ENCODE measurements at places on chromosomes 2 and 18. TPM values are rescaled to one million over a fixed set of nuclear protein-coding genes. Genes with fewer than 3 reads are reported as not detected.

MALL gene
- polyA plus RNA-seq, result 7.4 TPM

- peak; percentile 36 for DNase-seq
Measured at GRCh38 chr2:3637692-3638455, 20.1 kb upstream of the ALLC start.

GRCh38 chr2:205721057-205721449 is 38.8 kb downstream of the NRP2 start:
- no peak for DNase-seq

CHPF gene
- 115 TPM for polyA plus RNA-seq

GRCh38 chr2:219446101-219446504 is 11.5 kb downstream of the SPEG start:
- DNase-seq, result peak; percentile 72

GRCh38 chr2:11602563-11603204 is 67.3 kb downstream of the NTSR2 start:
- DNase-seq, result no peak

DNA sequence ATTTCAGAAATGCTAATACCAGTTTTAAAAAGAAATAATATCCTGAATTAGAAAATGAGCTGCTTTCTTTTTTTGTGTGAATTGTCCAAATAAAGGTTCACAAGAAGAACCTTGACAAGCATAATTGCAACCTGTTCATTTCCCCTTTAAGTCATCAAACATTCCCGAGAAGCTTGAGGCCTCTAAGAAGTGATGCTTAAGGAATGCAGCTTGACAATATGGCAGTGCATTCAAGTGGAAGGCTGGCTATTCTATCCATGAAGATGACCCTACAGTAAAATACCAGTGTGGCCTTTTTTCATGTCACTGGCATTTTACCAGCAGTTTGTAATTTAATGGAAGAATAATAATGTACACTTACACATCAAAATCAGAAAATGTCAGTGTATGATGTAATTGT is 216.7 kb downstream of the CTNNA2 start:
- DNase-seq, result no peak

GFPT1 gene
- 7.2 TPM for polyA plus RNA-seq

DNA sequence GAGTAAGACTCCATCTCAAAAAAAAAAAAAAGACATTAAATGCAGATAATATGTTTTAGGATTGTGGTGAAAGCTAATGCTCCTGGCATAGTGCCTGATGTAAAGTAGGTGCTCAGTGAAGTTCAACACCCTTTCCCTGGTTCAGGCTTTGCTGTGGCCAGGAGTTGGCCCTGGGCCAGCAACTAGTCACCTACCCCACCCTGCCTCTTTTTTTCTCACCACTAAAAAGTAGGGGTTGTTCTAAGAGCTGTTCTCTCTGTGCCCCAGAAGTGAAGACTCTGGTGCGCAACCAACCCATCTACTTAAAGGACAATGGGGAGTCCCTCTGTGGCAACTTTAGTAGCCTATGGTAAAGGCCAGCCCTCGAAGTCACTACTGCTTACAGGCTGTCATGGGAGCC is 75.9 kb downstream of the DNMT3A start:
- DNase-seq, result peak; percentile 18

DNA sequence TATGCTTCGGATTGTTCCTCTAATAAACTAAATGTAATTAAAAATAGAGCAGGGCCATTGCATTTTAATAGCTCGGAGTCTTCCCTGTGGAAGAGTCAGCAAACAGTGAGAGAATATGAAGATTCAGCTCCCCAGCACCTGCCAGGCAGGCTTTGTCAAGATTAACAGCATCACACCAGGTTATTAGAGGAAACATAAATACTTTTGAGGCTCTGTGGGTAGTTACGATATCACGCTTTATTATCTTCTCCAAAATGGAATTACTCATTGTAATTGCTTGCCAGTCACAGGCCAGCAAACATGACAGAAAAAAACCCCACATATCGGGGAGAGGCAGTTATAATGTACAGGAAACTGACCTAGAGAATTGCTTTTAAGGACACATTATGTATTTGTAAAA is 303.9 kb downstream of the CPS1 start:
- DNase-seq, result no peak

SULT1C4 gene
- polyA plus RNA-seq, result 5.2 TPM

GRCh38 chr18:24103320-24104021 is 35.4 kb upstream of the CABYR start:
- DNase-seq, result no peak

GALR1 gene
- polyA plus RNA-seq, result 0.02 TPM

DNA sequence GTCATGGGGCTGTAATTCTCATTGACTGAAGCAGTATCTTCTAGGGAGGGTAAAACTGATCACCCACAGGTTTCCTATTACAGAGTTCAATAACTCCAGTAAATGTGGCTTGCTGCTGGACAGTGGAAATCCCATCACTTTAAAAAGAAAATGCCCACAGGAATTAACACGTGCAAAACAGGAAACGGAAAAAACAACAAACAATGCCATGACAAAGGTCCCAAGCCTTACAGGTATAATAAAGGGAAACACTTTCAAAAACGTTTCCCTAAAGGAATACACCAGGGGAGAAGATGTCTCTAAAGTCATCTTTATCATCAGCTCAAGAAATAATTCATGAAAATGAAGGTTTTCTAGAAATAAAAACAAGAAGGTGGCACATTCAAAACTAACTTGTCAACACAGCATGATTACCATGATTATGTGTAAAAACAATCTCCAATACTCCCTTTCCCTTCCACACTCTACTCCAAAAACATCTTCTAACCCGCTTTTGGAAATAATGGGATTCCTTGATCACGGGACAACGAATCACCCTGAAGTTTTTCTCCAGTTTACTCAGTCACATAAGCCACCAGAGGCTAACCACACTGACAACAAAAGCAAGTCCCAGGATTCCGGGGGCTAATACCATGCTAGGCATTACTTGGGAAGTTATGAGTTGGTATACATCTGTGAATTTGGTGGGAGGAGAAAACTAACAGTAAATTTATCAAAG is 167.9 kb downstream of the TCF4 start:
- no peak for DNase-seq

DNA sequence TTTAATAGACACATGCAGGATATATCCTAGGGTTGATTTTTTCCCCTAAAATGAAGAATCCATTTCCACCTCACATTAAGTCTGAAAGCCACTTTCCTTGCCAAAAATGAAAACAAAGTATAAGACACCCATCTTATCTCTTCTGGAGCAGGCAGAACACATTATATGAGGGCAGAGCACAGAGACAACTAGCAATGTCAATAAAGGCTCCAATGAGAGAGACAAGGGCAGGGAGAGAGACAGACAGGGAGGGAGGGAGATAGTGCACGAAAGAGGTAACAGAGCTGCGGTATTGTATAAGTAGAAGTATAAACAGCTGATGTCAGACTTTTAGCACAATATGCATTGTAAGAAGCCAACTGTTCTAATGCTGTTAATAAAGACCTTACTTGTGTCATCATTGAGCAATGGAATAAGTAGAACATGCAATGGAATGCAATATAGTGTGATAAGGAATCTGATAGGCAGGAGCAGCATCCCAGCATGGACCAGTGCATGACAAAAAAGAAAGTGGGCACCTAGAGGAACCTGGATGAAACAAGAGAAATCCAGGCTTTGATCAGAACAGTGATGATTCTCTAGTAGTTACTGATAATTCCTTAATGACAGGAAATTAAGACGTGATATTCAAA is 150.6 kb upstream of the TCF4 start:
- no peak for DNase-seq

GRCh38 chr2:105674859-105675541 is 69.7 kb upstream of the NCK2 start:
- no peak for DNase-seq

CRIM1 gene
- 10.5 TPM for polyA plus RNA-seq

DNA sequence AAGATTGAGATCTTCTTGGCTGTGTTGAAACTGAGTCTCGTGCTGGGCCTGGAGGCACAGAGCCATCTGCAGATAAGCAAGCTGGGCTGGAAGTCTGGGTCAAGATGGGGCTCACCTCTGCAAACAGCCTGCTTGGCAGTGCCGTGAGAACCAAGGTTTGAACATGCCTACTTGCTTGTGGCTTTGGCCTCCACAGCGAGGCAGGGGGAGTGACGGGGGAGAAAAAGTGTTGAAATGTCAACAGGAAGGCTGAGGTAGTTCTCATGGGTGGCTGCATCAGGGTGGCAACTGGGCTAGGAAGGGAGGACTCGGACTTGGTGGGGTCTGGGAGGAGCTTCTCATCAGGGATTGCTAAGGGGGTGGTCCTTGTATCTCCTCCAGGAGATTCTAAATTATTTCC is 99.7 kb downstream of the THNSL2 start:
- DNase-seq, result no peak

GRCh38 chr2:220847006-220847405 is 725.1 kb downstream of the EPHA4 start:
- no peak for DNase-seq

- DNase-seq, result peak; percentile 71
Measured at GRCh38 chr2:37323781-37324535, 675 bp downstream of the PRKD3 start.

GRCh38 chr18:7618891-7619442 is 51.9 kb downstream of the PTPRM start:
- DNase-seq, result no peak

GRCh38 chr18:42338683-42339082 is 383.6 kb downstream of the PIK3C3 start:
- no peak for DNase-seq

DNA sequence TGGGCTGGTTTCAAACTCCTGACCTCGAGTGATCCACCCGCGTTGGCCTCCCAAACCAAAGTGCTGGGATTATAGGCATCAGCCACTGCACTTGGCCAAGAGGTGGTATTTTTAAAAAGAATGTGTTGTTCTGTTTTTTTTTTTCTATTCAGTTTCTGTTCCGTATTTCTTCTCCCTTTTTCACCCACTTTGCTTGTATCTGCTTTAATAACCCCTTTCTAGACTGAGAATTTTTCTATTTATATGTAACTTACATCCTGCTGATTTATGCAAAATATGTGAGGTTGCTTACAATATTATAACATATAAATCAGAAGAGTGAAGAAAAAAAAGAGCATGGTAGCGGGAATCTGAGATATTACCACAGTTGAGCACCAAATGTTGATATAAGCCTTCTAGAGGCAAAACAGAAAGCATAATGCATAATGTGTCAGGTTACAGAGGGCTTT is 17.2 kb upstream of the LYPD6B start:
- no peak for DNase-seq

DNA sequence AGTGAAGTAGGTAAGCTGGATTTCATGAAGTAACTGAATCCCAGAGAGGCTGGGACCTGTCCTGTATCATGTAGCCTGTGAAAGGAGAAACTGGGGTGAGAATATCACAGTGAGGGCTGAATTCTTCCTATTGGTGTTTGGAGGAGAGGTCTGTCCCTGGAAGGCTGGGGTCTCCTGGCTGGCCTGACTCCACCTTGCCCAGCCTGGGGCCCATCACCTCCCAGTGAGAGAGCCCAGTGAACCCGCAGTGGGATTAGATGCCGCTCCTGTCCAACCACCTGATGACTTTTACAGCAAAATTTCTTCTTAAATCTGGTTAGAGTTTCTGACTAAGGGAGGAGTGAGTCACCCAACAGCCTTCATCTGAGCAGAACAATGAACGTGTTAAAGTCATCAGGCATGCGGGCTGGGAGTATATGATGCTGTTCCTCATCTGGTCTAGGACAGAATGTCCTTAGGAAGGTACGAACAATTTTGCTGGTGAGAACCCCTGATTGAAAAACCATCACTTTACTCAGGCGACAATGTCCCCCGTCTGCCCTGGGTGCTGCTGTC is 152.9 kb downstream of the LPIN1 start:
- DNase-seq, result no peak
